Stimulated activated CD8-positive, alpha-beta memory T cell treated with anti-CD3 and anti-CD28 coated beads, Interleukin-15, amount 100 ng/mL, for 48 hours (primary cell): ENCODE measurements at places on chromosomes 1 and 21.

GRCh38 chr1:154221278-154222001, 685 bp downstream of the UBAP2L start:
- peak; percentile 52 for DNase-seq

DNA sequence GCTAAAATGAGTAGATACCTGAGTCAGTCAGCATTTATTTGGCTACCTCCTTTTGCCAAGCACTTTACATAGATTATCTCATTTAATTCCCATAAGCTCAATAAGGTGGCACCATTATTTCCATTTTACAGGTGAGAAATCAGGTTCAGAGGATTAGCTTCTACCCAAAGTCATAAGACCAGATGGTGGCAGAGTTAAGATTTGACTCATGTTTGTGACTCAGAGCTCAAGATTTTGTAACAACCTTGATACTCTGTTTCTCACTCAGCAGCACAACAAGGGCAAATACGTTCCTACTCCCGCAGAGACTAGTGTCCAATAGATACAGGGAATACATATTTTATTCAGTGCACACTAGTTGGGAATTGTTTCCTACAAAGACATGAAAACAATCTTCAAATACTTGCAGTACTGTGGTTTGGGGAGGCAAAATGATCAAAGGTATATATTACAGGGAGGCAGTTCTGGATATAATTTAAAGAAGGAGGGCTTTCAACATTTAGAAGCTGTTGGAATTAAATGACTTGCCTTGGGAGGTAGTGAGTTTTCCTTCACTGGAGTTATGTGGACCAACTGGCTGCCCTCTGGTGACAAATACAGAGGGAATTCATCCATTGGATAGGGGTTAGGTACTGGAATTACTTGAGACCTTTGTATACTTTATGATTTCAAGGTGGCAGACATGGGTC, 3.6 kb downstream of the LEPR start:
- no peak for DNase-seq

GRCh38 chr1:157523774-157524493, 28.4 kb downstream of the FCRL5 start:
- no peak for DNase-seq

DNA sequence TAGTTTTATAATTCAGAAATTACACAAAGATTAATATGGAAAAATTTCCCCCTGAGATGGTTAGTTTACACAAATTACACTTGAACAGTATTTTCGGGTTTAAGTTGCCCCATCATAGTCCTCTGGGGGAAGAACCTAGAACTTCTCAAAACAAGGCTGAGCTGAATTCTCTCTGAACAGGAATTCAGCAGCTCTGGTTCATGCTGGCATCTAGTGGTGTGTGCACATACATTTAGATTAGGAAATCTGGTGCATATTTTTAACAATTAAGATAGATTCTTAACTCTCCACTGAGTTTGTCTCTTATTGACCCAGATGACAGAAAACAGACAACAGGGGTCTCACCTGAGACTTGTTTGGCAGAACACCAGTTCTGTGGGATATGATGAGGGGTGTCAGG, 410.7 kb downstream of the DSCAM start:
- no peak for DNase-seq

GRCh38 chr1:174222166-174222949, 63.0 kb downstream of the RABGAP1L start:
- DNase-seq: no peak

GRCh38 chr21:38255571-38256117, 1.1 kb upstream of the KCNJ15 start:
- no peak for DNase-seq

DNA sequence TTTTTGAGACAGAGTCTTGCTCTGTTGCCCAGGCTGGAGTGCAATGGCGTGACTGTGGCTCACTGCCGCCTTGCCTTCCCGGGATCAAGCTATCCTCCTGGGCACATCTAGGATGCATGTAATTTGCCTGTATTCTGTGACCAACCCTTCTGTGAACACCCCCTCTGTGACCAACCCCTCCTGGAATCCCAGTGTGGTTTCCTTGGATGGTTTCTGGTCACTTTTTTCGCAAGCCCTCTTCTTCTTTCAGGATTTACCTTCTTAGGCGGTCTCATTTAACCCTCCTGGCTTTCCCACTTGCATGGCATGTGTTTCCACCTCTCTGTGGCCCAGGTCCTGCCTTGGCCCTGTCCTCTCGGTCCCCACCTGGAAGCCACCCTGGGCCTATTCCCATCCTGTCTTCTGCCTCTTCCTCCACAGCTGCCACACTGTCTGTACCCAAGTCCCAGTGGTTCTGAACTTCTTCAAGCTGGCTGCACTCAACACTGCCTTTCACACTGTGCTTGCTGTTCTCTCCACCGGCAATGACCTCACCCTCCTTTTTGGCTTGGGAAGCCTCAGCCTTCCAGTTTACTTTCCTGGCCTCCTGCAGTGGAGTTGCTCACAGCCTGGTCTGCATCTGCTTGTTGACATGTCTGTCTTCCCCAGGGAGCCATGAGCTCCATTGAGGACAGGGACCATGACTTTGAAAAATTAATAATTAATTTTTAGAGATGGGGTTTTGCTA, 57.0 kb downstream of the DISC1 start:
- no peak for DNase-seq

- no peak for DNase-seq
These were observed 391.9 kb downstream of the LMO4 start for GRCh38 chr1:87720561-87720960.

- no peak for DNase-seq
These were observed 206.6 kb downstream of the APP start for GRCh38 chr21:25964015-25964414.

DNA sequence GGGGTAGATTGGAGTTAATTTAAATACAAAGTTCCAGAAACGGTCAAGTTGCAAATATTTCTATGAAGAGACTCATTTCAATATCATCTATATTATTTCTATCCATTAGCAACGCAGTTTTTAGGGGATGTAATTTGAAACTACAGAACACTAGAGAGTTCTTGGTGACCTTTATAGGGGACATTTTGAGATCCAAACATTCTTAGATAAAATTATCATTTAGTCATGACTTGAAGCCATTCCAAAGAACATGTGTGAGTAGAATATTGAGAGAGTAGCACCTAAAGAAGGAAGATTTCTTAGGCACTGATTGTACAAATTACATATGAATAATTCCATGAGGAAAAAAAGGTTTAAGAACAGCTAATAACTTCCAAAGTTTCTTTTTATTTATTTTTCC, 19.0 kb downstream of the CHIA start:
- no peak for DNase-seq
